ENCODE measurements at places on chromosomes 2 and 18.

DNA sequence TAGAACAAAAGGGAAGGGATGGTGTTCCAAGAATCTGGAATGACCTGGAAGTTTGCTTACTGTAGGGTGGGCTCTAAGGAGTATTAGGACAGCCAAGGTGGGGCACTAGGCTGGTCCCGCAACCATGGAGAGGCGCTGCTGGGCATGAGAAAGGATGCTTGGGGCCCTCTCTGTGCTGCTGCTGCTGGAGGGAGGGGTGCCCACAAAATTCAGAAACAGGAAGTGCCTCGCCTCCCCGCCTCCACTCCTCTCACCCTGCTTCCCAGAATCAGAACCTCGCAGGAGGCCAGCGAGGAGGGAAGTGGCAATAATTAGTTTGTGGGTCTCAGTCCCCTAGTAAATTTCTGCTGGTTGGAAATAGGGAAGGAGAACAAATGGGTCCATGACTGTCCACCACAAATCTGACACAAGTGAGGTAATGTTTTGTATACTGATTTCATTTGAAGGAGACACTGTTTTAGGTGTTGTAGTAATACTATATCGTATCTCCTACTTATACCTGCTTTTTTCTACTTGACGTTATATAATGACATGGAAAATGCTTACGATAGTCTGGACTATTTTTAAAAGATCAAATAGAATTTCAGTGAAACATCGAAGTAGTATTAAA is 7.9 kb upstream of the PDCL3 start:
- no peak for DNase-seq

DNA sequence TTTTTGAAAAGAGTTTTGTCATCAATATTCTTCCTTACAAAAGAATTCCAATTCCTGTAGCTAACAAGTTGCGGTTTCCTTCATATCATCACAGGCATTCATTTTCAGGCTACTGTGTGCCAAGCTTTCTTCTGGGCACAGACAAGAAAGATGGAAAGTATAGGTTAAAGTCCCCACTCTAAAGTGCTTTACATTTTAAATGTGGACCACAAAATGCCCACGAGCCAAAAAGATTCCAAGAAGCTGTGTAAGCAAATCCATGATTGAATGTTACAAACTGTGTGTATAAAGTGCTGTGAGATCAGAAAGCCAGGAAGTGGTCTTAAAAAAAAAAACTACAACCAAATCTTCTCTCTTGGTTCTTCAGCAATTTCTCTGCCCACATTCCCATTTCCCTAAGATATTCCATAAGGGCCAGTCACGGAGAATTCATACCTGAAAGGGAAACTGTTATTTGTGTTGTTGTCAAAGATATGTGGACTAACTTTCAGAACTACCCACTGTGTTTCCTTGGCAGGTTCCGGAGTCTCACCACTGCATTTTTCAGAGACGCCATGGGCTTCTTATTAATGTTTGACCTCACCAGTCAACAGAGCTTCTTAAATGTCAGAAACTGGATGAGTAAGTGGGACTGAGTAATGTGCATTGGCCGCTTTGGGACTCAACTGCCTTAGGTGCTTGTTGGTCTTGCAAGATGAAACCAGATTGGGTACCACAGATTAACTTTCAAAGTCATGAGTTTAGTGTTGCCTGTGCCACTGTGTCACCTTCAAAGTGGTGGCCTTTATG is 55.7 kb downstream of the RAB27B start:
- DNase-seq = no peak

- DNase-seq = no peak
These were observed 250.7 kb downstream of the GBX2 start for GRCh38 chr2:235917506-235917905.

DNA sequence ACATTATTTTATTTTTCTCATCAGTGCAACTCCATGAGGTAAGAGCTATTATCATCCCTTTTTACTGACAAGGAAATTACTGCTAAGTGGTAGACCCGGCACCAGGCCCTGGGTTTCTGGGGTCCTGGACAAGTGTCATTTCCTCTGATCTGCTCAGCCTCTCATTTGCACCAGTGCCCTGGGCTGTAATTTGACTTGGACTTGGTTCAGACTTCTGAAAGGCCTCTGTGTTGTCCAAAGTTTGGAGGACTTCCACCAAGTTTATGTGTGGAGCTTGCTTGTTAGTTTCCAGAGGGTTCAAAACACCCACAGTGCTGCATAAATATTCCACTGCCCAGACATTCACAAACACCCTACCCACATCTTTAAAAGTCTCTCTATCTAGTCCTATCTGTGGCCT is 44.0 kb upstream of the PPP1CB start:
- DNase-seq = no peak

GRCh38 chr2:233124421-233125080 is 64.4 kb downstream of the INPP5D start:
- no peak for DNase-seq

DNA sequence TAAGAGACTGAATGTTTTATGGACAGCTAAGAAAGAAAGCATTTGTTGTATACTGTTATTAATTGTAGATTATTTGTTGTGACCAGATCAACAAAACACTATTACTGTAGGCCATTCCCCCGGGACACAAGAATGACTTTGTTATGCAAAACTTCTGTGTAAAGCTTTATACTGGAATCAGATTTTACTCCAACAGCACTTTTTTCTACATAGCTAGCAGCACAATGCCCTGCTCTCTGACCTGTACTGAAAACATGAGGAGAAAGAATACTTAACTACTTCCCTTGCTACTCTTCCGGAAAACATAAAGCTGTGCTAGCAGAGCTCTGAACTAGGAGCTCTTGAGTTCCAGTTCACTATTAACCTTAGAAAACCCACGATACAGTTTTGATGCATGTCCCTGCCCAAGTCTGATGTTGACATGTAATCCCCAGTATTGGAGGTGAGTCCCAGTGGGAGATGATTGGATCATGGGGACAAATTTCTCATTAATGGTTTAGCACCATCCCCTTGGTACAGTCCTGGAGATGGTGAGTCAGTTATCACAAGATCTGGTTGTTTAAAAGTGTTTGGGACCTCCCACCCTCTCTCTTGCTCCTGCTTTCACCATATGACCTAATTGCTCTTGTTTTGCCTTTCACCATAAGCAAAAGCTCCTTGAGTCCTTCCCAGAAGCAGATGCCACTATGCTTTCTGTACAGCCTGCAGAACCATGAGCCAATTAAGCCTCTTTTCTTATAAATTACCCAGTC is 601.1 kb upstream of the PIK3C3 start:
- no peak for DNase-seq
